Stimulated activated CD8-positive, alpha-beta memory T cell treated with anti-CD3 and anti-CD28 coated beads, Interleukin-15, amount 100 ng/mL, for 1 hour (primary cell): ENCODE measurements at places on chromosomes 6 and 20.

GRCh38 chr20:23248461-23248882 lies 102.1 kb upstream of the NXT1 start:
- no peak for DNase-seq

- DNase-seq, result no peak
Observed at GRCh38 chr6:162973980-162974379, 246.2 kb downstream of the PACRG start.

- no peak for DNase-seq
Observed at GRCh38 chr20:46905364-46906125, 10.9 kb downstream of the EYA2 start.

DNA sequence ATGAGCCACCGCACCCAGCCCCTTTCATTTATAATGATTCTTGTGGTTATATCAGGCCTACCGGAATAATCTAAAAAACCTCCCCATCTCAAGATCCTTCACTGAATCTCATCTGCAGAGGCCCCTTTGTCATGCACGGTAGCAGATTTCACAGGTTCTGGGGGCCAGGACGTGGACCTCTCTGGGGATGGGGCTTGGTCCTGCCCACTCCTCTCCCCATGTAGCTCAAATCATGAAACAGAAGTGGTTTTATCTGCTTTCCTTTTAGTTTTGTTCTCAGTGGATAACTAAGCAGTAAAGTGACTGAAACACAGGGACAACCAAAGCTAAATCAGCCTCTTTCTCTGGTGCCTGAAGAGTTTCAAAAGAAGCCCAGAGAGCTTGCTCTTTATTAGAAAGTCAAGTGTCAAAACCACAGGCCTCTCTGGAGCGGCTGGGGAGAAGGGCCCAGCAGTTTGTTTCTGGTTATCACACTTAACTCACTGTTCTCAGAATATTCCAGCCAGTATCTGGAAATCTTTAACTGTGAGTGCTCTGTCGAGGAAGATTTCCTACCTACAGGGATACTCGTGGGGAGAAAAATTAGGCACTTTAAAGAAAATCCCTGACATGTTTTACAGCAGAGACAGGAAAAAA lies 60.6 kb upstream of the FAM184A start:
- DNase-seq, result no peak

DNA sequence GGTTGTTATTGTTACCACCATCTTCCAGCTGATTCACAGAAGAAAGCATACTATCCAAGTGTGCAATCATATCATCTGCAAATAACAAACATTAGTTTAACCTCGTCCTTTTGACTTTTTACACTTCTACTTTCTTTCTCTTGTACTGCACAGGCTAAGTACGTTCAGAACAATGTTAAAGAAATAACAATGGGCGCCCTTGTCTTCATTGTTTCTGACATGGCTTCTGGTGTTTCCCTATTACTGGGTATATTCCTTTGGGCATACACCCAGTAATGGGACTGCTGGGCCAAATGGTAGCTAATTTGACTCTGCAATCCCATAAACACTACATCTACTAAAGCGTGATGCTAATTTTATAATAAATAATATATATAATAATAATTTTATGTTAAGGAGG lies 146.7 kb downstream of the GJA10 start:
- DNase-seq, result no peak

DNA sequence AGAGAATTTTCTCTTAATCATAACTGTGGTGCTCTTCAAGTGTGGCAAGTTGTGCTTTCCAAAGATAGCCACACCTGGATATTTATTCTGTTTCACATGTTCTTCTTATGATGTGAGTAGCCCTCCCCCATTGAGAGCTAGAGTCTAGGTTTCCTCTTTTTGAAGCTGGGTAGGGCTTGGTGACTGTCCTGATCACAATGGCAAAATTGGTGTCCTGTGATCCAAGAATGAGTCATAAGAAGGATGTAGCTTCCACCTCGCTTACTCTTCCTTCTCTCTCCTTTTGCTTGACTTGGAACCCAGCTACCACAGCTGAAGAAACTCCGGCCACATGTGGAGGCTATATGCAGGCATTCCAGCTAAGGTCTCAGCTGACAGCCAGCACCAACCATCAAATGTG lies 7.4 kb upstream of the IGF2R start:
- no peak for DNase-seq

DNA sequence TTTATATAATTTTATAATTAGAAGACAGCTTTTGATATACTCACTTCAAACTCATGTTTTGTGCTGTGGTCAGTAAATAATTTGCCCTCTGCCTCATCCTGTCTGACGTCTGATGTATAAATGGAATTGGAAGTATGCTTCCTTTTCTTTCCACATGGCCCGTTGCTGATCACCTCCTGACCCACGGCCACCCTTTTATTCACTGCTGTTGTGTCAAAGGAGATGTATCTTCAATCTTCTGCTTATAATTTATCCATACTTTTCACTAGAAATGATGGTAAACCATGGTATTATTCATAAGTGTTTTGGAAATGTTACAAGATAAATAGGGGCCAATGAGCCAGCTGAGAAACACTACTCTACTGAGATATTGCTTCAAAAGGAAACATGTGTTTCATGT lies 841.8 kb downstream of the PHF3 start:
- no peak for DNase-seq

DNA sequence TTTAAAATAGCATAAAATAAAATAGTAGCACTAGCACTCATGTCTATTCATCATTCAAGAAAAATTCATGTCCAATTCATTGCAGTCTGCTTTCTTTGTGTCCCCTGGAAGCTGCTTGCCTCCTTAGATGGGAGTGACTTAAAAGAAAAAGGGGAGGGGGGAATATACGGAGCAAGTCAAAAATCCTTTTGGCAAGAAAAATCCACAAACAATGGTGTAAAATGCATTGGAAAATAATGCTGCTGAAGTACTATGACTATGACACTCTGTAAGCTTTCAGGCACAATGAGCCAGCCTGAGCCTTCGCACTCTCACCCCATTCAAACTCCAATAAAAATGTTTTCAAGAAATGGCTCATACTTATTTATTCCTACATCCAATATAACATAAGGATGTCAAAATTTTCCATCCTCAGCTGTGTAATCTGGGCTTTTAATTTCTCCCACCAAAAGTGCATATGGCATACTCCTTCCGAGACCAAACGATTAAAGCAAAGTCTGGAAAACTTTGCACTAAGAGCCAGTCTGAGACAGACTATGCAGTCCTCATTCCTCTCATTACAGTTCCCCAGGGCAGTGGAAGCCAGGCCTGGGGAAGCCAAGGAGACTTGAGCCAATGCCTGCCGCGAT lies 790 bp downstream of the NEDD9 start:
- no peak for DNase-seq

DNA sequence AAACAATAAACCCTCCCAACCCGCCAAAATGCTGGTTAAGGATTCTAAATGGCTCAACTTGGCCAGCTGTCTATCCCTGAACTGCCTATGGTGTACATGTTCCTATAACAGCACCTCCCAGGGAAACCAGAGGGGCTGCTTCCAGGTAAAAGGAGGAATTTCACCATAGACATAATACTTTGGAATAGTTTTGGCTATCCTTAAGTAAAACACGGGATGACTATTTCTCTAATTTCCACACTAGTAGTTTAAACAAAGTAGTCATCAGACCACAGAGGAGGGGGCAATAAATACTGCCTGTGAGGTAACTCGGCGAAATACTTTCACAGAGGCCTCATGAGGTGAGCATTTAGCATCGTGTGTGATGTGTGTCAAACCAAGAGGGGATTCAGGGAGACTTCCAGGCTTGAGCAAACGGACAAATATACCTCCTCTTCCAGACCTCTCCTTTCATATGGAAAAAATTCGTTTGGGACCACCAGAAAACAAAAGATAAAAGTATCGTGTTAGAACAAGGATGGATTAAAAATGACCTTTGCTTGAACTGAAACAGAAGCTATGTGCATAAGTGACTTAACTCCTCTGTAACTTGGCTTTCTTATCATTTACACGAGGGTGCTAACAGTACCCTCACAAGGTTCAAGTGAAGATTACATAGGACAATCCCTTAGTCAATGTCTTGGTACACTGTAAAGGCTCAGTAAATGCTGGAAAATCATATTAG lies 1.0 kb upstream of the XRN2 start:
- DNase-seq, result no peak

DNA sequence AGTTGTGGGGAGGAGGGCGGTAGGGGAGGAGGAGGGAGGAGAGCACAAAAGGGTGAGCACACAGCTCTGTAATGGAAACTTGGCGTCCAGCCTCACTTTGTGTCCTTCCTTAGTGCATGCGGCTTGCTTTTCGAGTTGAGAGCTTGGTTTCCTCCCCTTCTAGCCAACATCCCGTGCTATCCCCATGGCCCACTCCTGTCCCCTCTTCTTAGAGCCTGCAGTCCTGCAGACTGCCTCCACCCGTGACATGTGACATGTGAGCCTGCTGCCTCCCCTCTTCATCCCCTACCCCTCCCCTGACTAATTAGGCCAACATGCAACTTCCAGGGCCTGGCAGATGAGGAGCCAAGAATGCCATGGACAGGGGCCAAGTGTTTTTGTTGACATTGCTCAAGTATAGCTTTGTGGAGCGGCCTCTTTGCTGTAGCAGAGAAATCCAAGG lies 63.2 kb downstream of the SLC24A3 start:
- DNase-seq, result no peak

GRCh38 chr6:149915970-149916865 lies 6.7 kb downstream of the RAET1G start:
- DNase-seq, result no peak

- DNase-seq, result no peak
Observed at GRCh38 chr20:57224641-57225138, 41.8 kb downstream of the BMP7 start.

- no peak for DNase-seq
Observed at GRCh38 chr20:57871237-57871632, 161.4 kb upstream of the PMEPA1 start.

DNA sequence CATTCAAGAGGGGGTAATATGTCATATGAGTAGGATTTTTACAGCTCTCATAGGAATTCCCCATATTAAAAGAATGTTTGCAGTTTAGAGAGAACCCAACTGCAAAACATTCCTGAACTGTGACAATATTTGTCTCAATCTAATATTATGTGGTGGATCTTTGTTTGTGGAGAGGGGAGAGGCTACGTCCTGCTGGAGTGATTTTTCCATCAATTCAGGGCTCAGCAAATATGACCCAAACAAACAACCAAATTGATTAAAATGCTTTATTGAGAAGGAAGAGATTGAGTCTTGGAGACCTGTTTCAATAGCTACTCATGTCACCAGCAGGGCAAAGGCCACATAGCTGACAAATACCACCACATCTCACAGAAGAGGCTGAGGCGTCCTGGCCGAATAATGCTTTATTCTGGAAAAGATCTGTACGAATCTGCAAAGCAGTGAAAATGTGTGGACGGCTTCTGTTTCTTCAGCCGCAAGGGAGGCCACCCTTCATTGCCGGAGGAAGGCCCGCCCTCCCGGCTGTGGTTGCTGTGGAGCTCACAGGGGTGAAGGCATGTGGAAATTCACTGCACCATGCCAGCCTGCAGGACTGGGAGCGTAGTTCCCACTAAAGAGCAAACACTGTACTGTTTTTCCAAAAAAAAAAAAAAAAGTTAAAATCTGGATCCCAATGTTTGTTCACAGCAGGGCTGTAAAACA lies 89.7 kb upstream of the QKI start:
- no peak for DNase-seq

GRCh38 chr6:148285205-148285604 lies 57.4 kb upstream of the SASH1 start:
- no peak for DNase-seq

GRCh38 chr6:4719491-4719890 lies 56.7 kb upstream of the CDYL start:
- DNase-seq, result no peak

- no peak for DNase-seq
Observed at GRCh38 chr6:11538052-11538818, 686 bp downstream of the TMEM170B start.

GRCh38 chr6:64861039-64861651 lies 845.9 kb downstream of the EYS start:
- DNase-seq, result no peak

- DNase-seq, result no peak
Observed at GRCh38 chr6:139686308-139686707, 311.9 kb upstream of the CITED2 start.

GRCh38 chr6:7270320-7271204 lies 42.4 kb downstream of the SSR1 start:
- DNase-seq, result no peak

DNA sequence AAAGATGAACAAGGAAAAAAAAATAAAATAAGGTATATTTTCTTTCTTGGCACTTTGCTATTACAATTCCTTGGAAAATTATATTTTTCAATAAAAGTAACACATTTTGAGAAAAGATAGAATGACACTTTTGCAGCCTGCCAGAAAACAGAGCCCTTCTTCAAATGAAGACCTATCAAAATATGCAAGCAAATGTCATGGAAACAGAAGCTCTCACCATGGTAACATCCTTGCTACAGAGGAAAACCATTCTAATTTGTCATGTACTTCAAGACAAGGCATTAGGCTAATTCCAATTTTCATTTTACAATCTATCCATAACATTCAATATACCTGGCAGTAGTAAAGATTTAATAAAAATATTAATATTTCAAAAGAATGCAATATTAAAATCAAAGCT lies 177.9 kb downstream of the RNGTT start:
- DNase-seq, result no peak

- no peak for DNase-seq
Observed at GRCh38 chr20:48722737-48723191, 105.0 kb downstream of the PREX1 start.

- no peak for DNase-seq
Observed at GRCh38 chr6:144999127-144999526, 714.0 kb downstream of the UTRN start.

GRCh38 chr20:2101057-2101864 lies at the start of gene STK35:
STK35 (plus strand) TSS chr20:2101827; CDS start chr20:2101882, 55 bp downstream.
- no peak for DNase-seq

DNA sequence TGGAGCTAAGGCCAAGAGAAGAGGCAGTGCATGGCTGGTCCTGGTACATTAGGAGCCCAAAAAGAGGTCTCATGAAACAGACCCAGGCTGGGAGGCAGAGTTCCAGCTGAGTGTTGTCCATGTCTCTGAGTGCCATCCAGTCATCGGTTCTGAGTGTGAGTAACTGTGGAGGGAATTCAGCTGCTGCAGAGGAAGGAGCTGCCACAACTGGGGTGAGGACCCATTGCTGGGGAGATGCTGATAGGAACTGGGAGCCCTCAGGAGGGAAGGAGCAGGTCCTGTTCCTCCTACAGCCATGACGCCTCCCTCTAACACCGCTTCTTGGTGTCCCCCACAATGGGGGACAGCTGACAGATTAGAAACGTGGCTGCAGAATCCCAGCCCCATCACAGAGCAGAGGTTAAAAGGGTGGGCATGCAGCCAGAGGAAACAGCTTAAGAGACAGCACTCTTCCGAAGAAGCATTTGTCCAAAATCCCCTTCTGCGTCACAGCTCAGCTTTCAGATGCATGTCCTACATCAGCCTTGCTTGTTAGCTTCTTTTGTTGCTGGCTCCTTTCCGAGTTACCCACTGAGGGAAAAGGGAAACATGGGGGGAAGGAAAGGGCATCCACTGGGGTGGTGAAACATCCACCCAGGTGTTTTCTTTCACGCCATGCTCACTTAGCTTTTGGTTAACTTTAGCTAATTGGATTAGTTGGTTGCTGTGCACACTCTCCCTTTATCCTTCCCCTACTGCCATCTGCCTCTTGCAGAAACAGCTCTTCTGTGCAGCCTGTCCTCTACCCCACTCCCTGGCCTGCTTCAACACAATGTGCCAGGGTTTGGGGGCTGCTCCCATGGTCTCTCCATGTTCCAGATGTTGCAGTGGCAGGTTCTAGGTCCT lies 239.2 kb downstream of the SYNDIG1 start:
- no peak for DNase-seq
